ENCODE measurements at places on chromosomes 11 and 22.

GRCh38 chr11:102495161-102496042 lies 35.1 kb downstream of the MMP7 start:
- DNase-seq: peak; percentile 82

GRCh38 chr11:16341853-16342252 lies 14.5 kb downstream of the SOX6 start:
- no peak for DNase-seq

DNA sequence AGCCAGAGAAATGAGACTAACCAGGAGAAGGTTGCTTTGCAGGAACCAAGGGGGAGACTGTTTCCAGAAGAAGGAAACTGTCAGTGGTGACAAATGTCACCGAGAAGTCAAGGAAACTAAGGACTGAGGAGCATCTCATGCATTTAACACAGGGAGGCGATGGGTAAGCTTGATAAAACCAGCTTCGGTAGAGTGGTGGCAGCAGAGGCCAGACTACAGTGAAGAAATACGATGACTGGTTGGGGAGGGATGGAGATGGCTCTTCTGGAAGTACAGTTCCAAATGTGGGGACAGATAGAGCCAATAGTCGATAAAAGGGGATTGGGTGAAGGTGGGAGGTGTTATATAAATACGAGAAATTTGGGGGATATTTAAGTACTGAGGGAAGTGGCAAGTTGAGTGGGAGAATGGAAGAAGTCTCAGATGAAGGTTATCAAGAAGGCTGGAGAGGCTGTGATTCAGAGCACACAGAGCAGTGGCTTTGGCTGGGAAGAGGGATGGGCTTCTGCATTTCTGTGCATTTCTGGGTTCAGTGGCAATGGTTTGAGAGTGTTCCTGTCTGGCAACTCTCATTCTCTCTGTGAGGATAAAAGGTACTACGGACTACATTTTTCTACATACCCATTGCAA lies 29.2 kb downstream of the SC5D start:
- peak; percentile 2 for DNase-seq

DNA sequence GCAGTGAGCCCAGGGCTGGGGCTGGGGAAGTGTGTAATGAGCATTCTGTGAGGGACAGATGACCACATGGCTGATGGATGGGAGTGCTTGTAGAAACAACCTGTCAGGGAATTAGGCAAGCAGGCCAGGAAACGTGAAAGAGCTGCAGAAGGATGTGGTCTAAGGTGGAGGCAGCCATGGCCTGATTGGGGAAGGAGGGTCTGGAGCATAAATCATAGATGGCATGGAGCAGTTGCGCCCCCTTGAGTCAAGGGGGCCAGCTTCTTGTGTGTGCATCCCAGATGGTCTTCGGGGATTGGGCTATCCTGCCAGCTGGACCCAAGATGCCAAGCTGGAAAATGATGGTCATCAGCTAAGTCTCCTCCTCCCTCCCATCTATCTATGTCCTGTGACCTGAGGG lies 119.4 kb upstream of the CLPB start:
- no peak for DNase-seq

Data from EL (cell line).